ENCODE measurements at places on chromosomes 6 and 20.
A peak's percentile ranks its signal among the peaks of the same experiment; 100 is the strongest.

GRCh38 chr6:30447237-30447636, 42.1 kb upstream of the HLA-E start:
- DNase-seq: no peak

DNA sequence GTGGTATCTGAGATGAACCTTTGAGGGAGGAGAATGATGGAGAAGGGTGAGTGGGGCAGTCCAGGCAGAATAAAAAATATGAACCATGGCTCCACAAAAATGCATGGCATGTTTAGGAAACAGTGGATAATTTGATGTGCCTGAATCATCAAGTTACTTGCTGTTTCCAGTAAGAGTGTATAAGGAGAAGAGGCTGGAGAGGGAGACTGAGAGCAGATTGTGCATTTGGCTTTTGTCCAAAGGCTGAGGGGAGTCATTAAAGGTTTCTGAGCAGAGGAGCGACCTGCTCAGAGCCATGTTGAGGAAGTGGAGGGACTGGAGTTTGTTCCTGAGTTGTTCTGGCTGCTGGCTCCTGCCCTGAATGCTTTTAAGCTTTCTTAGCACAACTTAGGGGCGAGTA, 6.1 kb downstream of the MMP24 start:
- DNase-seq: peak; percentile 23

GRCh38 chr6:167037762-167038161, 38.6 kb downstream of the CEP43 start:
- DNase-seq: no peak

DNA sequence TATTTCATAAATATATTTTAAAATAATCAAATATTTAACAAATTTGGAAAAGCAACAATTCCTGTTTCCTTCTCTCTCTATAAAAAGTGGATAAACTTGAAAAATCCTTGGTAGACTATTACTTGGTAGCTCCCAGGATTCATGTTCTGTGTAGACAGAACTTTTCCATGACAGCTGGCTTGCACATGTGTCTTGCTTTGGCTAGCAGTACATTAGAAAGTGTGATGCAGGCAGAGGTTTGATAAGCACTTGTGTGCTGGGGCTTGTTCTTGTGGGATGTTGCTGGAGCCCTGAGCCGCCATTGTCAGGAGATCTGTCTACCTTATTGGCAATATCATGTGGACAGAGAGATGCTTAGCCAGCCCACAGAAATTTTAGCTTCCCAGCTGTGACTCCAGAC, 327.2 kb downstream of the CDKAL1 start:
- no peak for DNase-seq

DNA sequence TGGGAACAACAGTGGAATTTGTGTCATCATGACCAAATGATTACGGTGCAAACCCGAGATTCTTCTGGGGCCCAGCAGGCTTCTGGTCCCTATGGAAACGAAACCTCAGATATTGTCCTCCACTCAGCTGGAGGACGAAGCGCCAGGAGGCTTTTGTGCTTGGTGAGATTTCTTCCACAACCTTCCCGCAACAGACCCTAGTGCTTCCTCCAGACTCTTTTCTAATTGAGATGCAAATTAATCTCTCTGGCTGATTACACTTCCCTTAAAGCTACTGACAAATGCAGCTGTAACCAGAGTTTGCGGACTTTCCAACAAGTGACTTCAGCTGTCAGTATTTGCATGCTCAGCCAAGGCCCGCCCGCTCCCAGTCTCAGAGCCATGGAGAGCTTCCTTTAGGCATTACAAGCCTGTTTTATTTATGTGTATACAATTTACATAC, 96.0 kb downstream of the INSM1 start:
- no peak for DNase-seq

- no peak for DNase-seq
These were observed 64.5 kb downstream of the JAG1 start for GRCh38 chr20:10609276-10609675.

DNA sequence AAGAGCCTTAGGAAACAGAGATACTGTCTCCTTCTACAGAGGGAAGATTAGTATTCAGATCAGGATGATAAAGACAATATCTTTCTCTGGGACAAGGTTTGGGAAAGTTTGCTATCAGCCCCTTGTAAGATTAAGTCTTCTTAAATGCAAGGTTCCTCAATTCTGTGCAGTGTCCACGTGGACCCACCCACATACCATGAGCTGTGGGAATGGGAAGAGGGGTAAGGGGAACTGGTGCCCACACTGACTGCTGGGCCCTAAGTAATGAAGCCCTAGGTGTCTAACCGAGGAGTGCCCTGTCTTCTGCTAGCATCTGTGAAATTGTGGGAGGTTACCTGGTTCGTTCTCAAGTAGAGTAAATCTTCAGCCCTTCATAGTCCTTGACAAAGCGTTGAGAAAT, 5.8 kb upstream of the SSTR4 start:
- no peak for DNase-seq

- DNase-seq: no peak
These were observed 93.2 kb upstream of the HS3ST5 start for GRCh38 chr6:114435985-114436384.

DNA sequence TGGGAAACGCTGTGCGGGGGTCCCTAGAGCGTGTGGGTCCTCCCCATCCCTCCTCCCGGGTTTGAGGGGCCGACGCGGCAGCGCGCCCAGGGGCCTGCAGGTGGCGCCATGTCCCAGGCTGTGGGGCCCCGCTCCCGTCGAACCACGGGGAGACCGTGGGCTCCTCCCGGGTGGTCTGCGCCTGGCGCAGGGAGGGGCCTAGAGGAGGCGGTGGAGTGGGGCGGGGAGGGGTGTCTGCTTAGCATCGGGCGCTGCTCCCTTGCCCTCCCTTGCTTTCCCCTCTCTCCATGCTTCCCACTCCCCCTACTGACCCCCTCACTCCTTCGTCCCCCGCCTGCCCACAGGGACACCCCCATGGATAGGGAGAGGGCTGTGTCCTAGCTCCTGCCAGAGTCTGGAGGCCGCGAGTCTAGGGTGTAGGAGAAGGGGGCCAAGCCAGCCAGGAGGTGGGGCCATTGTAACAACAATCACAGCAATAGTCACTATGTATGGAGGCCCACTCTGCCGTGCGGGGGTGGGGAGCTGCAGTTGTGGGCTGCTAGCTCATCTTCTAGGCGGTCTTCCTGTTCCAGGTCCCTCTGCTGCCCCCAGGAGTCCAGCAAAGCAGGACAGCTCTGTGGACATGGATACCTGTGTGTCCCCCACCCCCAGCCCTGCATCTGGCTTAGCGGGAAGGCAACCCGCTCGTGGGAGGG, 51.7 kb downstream of the CHMP4B start:
- peak; percentile 15 for DNase-seq

DNA sequence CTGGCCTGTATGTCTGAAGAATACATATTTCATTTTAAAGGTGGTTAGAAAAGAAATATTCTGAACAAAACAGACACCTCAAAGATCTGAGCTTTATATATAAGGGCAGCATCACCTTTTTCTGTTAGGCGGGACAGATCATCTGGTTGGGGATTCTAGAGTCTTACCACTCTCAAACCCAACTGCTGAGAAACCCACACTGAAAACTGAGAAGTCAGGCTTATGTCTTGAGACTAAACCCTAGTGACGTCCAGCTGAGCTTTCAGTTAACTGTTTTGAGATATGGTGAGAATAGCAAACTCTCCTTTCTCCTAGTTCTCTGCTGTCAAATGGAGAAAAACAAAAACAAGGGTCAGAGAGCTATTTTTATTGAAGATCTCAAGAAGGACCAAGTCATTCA, 63.7 kb upstream of the CCN6 start:
- DNase-seq: no peak

DNA sequence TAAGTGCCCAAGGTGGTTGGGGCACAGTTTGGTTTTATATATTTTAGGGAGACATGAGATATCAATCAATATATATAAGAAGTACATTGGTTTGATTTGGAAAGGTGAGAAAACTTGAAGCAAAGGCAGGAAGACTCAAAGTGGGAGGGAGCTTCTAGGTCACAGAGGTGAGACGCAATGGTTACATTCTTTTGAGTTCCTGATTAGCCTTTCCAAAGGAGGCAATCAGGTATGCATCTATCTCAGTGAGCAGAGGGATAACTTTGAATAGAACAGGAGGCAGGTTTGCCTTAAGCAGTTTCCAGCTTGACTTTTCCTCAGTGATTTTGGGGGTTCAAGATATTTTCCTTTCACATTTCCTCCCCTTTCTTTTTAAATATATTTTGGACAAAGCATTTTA, 58.0 kb upstream of the SLC35F1 start:
- no peak for DNase-seq

GRCh38 chr20:64254571-64255360, 782 bp upstream of the PCMTD2 start:
- DNase-seq: no peak

- DNase-seq: no peak
These were observed 116.9 kb downstream of the SLX4IP start for GRCh38 chr20:10551732-10552724.

DNA sequence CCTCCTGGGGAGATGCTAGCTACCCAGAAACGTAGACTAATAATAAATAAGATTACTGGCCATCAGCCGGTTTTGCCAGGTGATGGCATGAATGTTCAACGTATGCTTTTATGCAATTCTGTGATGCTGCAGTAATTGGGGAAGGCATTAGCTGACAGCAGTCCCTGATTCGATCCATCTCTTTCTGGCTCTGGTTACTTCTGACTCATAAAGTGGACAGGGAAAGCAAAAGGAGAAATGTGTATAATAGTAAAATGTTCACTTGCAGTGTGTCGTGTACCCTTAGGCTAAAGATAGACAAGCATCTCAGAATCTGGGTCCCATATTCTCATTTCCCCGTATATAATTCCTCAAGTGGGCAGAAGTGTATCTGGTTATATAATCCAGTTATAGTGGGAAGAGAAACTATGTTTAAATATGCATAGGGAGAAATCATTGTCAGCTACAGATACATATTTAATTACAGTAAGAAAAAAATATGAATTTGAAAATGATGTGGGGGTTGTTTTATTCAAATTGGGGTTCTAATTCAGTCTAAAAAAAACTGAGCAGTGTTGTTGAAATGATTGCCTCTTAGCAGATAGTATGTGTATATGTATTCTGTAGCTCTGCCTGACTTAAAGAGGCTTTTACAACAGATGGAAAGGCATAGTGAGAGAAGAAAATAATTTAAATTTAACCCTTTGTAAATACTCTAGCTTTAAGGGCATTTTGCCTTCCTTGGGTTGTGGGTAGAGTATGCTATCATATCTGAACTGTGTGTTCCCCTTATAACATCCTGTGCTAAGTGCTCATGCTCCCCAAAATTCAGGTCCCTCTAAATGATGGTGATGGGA, 40.6 kb downstream of the DOK5 start:
- DNase-seq: no peak

DNA sequence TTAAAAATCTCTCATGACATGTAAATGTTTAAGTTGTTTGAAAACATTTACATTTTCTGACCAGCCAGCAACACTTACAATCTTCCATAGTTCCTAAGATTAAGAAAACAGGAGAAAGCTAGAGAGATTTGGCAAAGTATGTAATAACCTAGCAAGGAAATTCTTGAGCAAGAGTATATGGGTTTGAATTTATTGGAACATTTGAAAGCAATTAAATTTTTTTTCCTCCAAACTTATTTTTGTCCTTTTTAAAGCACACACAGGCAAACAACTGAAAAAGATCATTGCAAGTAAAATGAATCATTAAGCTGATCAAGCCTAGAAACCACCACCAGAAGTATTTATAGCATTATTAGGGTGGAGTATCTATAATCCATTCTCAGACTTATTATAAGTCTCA, 20.1 kb upstream of the ZNF217 start:
- DNase-seq: no peak

GRCh38 chr6:124983383-124984083, 21.3 kb downstream of the RNF217 start:
- DNase-seq: no peak

DNA sequence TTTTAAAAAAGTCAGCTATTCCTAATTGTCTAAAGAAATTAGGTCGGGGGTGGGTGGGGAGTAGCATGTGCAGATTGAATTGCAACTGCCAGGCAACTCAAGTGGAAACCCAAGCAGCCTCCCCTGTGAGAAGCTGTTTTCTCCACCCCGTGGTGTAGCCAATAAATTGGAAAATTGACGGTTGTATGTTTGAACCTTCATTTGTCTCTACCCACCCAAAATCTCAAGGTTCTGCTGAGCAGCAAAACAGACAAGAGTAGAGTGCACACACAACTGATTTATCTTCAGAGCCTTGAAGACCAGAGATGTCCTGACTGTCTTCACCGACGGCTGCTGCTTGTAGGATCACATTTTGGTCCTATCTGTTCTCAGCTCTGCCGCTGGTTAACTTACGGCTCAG, 88.5 kb downstream of the DTD1 start:
- DNase-seq: no peak

DNA sequence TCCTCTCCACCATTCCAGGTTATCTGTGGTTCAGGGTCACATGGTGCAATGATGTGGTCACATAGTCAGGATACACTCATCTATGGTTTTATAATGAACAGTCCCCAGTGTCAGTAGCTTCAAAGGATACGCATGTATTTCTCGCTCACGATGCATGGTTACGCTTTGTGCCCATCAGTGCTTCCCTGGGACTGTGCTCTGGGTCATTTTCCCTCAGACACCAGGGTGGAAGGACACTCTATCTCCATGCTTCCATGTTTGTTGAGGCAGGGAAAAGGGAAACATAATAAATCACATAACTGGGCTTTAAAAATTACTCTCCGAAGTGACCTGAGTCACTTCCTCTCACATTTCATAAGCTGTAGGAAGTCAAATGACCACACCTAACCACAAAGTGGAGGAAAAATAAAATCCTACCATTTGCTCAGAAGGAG, 394.8 kb upstream of the NOX3 start:
- DNase-seq: no peak

DNA sequence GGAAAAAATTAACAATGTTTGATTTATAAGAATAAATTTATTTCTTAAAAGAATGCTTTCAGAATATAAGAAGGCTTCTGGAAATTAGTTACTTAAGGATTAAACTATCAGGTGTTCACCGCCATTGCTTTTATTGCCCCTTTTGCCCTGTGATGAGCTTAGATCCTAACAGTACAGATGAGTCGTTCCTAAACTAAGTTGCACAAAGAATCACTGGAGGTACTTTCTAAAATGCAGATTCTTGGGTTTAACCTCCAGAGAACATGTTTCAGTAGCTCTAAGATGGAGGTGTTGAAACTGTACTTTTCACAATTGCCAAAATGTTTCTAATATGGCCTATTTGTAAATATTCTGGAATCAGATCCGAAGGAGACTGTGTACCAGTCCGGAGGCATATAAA, 211.9 kb downstream of the GMDS start:
- DNase-seq: no peak

DNA sequence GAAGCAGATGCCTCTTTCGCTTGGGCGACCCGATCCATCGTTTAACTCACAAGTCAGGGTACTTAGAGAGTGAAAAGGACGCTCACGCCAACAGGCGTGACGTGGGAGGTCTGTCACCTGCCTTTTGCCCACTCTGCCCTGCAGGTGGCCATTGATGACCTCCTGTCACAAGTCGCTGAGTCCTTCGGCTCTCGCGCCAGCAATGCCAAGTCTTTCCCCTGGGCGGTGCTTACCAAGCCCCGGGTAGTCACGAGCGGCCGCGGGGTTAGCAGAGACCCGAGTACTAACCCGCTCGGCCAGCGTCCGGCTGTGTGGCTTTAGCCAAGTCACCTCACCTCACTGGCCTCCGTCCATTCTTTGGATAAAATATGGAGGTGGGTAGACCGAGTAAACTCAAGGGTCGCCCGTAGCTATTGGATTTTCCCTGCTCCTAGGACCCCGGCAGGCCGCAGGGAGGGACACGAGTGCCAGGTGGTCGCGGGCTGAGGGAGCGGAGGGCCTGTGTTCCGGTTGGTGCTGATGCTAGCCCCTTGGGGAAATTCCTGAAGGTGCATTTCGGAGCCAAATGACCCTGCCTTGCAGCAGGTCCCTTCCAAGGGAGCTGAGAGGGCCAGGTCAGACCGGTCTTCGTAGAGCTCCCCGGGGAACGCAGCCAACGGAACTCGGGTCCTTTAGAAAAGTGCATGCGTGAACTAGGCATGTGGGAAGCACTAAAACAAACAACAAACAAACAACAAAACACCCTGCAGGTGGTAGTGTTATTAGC, 668 bp downstream of the PKIB start:
- peak; percentile 72 for DNase-seq

Data from NCI-H1092 (cell line).